ENCODE measurements at places on chromosomes 11 and 22. TPM values are rescaled to one million over a fixed set of nuclear protein-coding genes. Genes with fewer than 3 reads are reported as not detected.

DNA sequence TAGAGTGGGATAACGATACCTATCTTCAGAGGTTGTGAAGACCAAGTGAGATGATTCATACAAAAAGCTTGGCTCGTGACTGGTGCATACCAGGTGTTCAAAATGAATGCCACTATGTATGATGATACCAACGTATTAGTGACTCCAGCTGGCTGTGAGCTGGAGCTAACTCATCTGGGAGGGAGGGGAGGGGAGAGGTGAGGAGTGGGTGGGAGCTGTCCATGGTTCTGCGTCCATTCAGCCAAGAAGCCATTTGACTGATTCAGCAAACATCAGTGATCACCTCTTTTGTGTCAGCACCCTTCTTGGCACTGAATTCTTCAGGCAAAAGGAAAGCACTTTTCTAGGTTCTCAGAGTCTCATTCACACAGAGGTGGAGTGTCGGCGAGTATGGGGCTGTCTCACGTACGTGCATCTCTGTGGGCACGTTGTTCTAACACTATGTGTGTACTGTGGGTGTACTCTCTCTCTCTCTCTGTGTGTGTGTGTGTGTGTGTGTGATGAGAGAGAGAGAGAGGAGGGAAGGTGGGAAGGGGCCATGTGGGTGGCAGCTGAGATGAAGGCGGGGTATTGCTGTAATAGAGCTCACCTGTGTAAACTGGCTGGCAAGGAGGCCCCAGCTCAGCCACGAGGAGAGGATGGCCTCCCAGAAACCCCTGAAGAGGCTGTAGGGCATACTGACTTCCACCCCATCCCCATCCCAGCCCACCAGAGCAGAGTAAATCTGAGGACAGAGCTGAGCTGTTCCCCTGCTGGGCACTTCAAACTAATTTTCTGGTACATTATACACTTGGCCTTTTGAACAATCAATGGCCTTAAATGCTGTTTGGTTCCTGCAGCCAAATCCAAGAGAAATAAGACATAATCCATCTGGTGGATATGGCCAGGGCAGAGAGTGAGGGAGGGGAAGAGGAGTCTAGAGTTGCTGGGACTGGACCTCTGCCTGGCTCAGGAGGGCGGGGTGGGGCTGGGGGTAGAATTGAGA, 96.1 kb upstream of the THY1 start:
- peak; percentile 59 for DNase-seq

DNA sequence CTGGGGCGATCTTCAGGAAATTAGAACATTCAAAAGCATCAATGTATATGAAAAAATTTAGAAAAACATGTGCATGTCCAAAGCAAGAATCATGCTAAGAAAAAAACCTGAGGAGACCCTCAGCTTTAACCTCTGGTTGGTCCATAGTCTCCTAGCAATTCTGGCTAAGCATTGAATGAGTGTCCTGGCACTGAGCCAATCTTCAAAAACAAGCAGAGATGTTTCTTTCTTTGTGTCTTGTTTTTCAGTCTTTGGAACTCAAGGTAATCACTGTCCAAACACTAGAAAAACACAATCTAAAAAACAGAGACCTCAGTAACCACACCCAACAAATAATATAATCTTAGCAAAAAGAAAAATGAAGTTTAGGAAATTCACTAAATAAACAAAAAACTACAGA, 205.4 kb upstream of the CARD18 start:
- DNase-seq, result no peak

- DNase-seq, result no peak
These were observed 12.4 kb downstream of the THAP12 start for GRCh38 chr11:76368490-76368889.

- peak; percentile 65 for DNase-seq
These were observed 4.9 kb downstream of the STIM1 start for GRCh38 chr11:3860375-3860774.

DNA sequence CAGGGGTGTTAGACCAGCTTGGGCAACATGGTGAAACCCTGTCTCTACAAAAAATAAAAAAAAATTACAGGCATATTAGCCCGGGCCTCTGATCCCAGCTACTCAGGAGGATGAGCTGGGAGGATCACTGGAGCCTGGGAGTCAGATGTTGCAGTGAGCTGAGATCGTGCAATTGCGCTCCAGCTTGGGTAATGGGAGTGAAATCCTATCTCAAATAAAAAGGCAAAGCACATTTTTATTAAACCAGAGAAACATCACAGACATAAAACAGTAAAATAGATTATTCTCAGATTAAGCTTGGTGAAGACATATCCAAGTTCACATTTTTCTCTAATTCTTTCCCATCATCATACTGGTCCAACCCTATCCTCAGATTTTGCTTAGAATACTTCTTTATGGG, 30.1 kb upstream of the XBP1 start:
- no peak for DNase-seq

GRCh38 chr22:22022947-22023534, 40.5 kb upstream of the TOP3B start:
- no peak for DNase-seq

Gene SLC37A2
- 0.29 TPM for total RNA-seq

- no peak for DNase-seq
These were observed 37.3 kb upstream of the TOP3B start for GRCh38 chr22:22019659-22020424.

Gene MRGPRD
- total RNA-seq, result not detected

Gene MFRP
- total RNA-seq, result not detected

GRCh38 chr11:96373826-96374225, 15.9 kb downstream of the CCDC82 start:
- DNase-seq, result no peak

Gene TIRAP
- total RNA-seq, result 10.6 TPM

Gene C11orf87
- total RNA-seq, result 4.3 TPM

DNA sequence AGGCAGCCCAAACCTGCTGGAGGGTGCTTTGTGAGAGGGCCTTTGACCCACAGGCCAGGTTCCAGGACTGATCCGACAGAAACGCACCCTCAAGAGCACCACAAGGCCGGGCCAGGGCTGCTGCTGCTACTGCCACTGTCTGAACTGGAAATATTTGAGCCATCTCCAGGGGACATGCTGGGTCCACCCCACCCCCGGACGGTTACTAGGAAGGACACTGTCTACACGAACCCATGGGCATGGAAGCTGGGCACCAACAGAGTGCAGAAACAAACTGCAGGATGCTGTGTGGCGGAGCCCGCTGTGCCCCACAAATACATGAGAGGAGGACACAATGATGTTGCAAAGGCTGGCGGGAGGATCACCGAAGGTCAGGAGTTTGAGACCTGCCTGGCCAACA, 283.7 kb downstream of the CTTN start:
- no peak for DNase-seq

Gene PRG3
- total RNA-seq, result not detected

Gene LRFN4
- total RNA-seq, result 15.9 TPM

GRCh38 chr11:20881328-20882079, 212.1 kb downstream of the NELL1 start:
- DNase-seq, result no peak

DNA sequence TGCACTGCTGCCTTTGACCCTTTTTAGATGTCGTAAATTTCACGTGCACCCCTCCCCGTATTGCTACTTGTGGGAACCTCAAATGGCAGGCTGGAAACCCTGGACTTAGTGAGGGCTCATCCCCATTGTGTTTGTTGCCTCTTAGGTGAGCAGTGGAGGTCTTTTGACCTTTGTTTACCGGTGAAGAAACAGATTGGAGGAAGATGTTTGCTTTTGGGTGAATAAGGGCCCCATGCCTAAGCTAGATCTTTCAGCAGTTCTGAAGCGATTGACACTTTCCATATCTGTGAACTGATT, 782 bp downstream of the SMARCB1 start:
- DNase-seq, result no peak

DNA sequence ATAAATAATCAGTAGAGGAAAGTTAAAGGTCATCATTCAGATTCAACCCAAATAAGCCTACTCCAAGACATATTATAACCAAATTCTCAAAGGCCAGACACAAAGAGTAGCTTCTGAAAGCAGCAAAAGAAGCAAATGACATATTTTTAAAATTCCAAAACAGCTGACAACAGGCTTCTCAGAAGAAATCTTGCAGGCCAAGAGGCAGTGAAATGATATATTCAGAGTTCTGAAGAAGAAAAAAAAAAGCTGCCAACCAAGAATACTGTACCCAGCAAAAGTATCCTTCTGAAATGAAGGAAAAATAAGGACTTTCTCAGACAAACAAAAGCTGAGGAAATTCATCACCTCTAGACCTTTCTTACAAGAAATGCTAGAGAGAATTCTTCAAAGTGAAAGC, 787.1 kb upstream of the TENM4 start:
- no peak for DNase-seq

Gene ARHGAP8
- 0.36 TPM for total RNA-seq

DNA sequence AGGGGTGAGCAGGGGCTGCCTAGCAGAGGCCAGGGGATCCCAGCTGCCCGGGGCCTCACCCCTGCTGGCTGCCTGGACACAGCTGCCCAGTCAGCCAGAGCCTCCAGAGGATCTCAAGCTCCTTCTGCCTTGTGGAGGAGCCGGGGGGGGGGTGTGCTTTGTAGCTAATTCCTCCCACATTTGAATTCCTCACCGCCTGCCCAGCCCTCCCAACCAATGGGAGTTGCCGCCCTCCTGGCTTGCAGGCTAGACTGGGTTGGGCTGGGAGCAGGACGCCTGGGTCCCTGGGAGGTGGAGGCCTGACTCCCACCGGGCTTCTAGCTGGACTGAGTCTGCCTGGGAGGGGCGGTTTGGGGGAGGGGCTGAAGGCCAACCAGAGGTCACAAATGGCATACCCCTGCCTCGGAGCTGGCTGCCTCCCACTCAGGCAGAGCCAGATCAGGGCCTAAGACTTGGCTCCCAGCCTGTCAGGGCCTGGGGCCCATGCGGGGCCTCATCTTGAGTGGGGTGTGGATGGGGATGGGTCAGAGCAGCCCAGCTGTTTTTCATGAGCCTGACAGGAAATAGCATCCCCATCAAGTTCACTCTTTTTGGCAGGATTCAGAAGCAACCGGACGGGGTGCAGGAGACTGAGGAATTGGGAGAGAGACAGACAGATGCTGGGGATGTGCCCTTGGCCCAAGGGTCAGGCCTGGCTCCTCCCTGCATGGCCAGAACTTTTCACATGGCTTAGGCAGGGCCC, 29.2 kb upstream of the PDE2A start:
- DNase-seq, result peak; percentile 99

DNA sequence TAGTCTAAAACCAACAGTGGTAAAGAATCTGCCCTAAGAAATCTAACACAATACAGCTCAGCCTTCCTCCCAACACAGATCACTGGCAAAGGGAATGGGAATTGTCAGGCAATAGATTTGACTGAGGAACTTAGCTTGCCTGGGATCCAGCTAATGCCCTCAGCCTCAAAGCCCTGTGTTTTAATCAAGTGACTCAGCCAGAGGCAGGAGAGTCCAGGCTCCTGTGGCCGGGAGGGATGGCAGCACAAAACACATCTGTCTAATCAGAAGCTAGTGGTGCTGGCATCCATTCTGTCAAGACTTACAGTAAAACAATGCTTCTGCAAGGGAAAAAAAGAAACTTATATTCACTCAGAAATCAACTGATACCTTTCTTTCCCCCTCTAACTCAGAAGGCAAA, 5.6 kb downstream of the SYTL2 start:
- DNase-seq, result peak; percentile 73

DNA sequence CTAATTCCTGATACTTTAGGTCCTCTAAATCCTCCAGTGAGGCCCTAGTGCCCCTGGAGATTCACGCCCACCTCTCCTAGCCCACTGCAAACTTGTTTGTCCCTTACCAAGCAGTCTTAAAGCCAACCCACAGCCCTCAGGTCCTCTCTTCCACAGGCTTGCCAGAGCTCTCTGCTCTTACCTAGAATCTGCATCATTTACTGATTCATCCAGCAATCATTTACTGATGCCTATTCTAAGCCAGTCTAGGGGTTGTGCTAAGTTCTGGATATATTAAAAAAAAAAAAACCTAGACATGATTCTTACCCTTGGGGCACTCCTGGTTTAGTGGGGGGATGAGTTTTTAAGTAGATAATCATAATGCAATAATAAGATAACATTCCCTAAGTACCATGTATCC, 43.0 kb upstream of the PLET1 start:
- DNase-seq, result no peak

- peak; percentile 61 for DNase-seq
These were observed 72.0 kb downstream of the SLC5A12 start for GRCh38 chr11:26649884-26650283.

Gene CD3D
- not detected for total RNA-seq

DNA sequence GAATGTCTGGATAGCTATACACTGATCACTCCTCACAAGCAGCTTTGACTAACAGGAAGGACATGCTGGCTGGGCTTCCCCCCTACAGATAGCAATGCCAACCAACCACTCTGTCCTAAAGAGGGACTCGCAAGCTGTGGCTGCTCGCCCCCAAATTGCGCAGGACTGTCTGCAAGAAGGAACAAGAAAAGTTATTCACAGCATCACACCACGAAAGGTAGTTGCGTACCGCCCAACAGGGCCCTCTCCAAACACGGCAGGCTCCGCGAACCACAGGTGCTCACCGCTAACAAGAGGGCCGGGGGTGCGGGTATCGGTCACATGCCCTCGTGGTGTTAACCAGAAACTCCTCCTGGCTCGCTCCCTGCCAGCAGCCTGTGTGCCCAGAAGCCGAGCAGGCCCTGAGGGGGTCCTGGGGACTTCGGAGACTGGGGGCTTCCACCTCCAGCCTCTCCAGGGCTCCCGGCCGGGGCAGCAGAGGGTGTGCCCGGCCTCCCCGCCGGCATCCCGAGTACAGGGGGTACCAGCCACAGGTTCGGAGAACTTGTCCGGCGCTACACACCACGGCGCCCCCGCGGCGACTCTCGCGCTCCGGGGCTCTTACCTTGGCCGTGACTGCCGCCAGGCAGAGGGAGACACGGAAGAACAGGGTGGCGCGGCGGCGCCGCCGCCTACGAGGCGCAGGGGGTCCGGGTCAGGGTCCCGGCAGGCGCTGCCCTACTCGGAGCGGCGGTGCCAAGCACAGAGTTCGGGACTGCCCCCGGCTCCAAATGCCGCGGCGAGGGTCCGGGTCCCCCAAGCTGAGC, 682 bp downstream of the LARGE1 start:
- peak; percentile 76 for DNase-seq

- peak; percentile 62 for DNase-seq
These were observed 9.2 kb downstream of the TCF20 start for GRCh38 chr22:42261296-42261695.

DNA sequence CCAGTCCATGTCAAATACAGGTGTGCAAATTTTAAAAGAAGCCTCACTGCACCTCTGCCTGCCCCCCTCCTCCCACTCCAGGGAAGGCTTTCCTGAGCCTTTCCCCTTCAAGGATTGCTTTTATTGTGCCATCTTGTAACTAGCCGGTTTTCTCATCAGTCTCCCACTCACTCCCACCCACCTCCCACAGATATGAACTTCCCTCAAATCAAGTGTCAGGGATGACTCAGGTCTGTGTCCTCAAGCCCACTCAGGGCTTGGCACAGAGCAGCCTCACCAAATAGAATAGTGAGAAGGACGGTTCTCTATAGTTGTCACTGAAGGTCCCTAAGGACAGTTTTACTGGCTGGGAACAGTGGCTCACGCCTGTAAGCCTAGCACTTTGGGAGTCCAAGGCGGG, 43.0 kb downstream of the THAP12 start:
- DNase-seq, result no peak

DNA sequence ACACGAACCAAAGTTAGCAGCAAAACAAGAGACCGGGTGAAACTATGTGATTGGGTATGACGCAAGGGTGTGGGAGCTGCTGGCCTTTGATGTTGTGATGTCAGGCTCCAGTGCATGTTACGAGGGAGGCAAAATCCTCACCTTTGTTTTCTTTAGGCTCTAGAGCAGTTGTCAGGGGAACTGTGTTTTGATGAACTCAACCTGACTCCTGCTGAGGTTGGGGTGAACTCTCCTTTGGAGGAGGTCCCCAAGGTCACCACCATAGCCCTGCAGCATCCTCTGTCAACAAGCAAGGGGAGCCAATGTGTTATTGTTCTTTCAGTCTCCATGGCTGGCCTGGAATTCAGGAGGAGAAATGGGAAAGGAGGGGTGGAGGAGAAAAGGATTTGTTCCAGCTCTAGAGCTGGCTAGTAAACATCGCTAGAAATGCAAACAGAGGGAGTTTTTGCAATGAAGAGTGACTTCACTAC, 33.8 kb downstream of the RASSF10 start:
- no peak for DNase-seq
